Substantia nigra (tissue), 51 donors: ENCODE measurements at places on chromosomes 2 and 18.

DNA sequence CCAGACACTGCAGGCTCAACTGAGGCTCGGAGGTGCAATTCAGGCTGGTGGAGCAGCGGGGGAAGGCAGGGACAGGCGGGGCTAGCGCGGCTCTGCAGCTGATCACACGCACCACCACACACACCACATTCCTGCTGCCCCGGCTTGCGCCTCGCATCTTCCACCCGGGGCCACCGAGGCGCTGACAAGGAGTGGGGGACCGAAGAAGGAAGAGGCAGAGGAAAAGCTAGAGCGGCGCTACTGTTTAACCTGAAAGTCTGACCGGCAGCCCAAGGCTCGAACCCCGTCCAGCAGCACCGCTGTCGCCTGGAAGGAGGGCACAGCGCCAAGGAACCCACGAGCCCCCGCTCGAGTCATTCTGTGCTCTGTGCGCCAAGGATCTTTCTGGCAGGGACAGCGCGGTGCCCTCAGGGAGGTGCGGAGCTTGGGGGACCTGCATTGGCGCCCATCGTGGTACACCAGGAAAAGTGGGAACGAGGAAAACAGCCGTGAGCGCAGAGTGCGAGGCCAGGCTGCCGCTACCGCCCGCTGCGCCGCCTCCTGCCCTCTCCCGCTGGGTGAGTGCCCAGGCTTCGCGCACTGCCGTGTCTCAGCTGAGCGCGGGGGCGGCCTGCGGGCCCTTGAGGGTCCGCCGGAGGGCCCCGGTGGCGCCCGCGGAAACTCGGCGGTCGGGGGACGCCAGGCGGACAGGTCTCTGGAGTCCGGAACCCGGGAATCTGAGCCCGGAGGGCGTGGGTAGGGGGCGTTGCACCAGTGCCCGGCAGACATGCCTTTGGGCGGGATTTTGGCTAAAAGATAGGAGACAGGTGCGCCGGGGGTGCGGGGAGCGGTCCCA, 860 bp upstream of the KCNJ3 start:
- DNase-seq: no peak

DNA sequence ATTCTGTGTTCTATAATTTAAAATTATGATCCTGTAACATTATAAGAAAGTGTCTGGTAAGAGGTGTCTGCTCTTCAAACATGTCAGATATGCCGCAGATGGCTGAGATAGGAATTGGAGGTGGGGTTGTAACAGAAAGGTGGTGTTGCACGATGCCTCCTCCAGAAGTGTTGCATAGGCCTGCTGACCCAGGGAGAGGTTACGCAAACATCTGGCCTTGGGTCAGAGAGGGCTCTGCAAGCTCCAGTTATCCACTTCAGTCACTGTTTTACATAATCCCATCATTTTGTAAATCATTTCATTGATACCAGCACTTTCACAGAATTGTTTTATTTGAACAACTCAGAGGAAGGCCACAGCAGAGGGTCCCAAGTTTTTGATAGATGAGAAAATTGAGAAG, 256.5 kb downstream of the OSR1 start:
- DNase-seq: no peak

- DNase-seq: no peak
These were observed 722 bp downstream of the MAP4K4 start for GRCh38 chr2:101698014-101698843.

- DNase-seq: no peak
These were observed 72.7 kb downstream of the NXPH2 start for GRCh38 chr2:138707392-138708074.

- DNase-seq: no peak
These were observed 776 bp downstream of the EMILIN2 start for GRCh38 chr18:2847317-2848246.

DNA sequence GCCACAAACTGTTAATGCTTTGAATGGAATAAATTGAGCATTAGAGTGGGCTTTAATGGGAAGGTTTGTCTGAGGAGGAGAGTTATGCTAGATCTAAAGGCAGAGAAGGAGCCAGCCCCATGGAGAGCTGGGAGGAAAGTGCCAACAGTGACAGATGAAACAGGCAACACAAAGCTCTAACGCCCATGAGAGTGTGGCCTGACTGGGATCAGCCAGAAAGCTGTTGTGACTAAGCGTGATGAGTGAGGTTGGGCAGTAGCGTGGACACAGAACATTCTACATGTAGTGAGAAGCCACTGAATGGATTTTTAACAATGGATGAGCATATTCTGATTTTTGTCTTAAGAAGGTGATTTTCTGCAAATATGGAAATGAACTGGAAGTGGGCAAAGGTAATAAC, 185.3 kb upstream of the SIX2 start:
- no peak for DNase-seq

DNA sequence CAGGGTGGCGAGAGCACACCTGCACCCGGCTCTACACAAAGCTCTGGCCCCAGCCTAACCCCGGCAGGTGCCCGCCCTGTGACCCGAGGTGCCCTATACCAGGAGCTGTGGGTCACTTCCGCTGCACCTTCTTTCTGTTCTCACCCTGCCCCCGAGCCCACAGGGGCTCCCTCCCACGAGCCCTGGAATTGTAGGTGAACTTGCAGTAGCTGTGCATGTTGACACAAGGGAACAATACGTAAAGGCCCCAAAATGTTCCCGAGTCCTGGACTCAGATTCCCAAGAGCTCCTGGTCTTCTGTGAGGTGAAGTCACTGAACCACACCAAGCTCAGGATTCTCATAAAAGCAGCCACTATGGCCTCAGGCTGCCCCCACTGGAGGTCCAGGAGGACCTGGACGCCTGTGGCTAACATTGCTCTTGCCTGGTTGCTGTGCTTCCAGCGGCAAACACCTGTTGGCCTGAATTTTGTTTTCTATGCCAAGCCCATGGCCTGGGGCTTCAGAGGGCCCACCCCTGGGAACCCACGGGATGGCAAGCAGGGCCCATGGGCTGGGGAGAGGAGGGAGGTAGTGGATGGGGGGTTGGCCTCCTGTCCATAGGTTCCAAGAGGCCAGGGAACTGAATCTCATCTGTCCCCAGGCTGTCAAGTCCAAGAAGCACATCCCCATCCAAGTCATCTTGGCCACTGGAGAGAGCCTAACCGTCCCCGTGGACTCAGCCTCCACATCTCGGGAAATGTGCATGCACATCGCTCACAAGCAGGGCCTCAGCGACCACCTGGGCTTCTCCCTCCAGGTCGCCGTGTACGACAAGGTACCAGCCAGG, 23.2 kb upstream of the GPR17 start:
- DNase-seq: no peak

DNA sequence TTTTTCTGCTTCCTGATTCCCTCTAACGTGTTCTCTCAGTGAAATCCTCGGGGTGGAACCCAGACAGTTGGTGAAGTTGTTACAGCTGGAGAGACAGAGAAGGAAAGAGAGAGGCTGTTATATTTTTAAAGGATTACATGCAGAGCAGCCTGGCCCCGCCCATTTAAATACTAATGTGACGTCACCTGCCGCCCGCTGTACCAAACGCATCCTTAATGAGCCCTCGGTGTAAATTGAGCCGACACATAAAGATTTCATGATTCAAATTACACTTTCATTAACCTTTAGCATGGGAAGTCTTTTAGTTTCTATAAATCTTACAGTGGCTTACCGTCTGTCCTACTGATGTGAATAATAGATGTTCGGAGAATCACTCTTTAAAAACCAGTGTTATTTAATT, 164.0 kb upstream of the SIX3 start:
- no peak for DNase-seq

- no peak for DNase-seq
These were observed 121.2 kb upstream of the CXCR4 start for GRCh38 chr2:136239079-136239685.

GRCh38 chr2:171348056-171348455, 85.7 kb downstream of the METTL8 start:
- DNase-seq: no peak

DNA sequence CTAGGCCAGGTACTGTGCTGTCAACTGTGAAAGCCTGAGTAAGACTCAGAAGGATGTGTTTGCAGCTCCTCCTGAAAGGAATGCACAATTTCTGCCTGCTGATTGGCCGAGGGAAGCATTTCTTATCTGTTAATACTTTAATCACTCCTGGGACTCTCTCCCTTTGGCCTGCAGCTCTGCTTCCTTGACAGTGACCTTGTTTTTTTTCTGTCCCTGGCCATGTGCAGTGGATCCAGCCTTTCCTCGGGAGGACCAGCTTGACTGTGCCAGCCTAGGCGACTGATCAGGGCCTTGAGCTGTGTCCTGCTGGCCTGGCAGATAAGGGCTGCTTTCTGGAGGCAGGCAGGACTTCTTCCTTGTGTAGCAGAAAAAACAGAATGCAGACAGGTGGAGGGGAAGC, 10.0 kb downstream of the RNF144A start:
- DNase-seq: no peak

GRCh38 chr2:149360106-149360505, 29.7 kb downstream of the LYPD6 start:
- no peak for DNase-seq

GRCh38 chr2:38016219-38016618, 59.7 kb downstream of the CYP1B1 start:
- no peak for DNase-seq

DNA sequence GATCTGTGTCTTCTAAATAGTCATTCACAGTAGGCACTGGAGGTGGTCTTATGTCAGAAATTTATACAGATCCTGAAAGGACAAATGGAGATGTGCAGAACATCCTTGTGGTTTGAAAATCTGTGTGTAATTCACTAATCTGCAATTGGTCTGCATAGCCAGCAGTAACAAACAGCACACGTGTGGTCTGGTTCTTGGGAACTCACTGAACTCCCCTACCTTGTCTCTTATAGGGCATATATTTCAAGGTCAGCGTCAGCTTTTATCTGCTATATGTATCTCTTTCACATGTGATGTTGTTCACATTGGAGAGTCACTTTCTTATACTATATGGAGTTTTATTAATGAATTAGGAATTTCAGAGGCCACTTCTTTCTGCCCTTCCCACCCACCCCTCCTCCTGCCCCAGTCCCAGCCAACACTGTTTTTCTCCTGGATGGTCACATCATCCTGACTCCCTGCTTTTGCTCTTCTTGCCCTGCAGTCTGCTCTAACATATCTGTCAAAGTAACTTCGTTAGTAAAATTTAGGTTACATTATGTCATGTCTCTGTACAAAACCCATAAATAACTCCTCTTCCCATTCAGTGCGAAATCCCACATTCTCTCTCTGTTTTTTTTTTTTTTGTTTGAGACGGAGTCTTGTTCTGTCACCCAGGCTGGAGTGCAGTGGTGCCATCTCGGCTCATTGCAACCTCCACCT, 35.4 kb upstream of the CABYR start:
- DNase-seq: no peak

DNA sequence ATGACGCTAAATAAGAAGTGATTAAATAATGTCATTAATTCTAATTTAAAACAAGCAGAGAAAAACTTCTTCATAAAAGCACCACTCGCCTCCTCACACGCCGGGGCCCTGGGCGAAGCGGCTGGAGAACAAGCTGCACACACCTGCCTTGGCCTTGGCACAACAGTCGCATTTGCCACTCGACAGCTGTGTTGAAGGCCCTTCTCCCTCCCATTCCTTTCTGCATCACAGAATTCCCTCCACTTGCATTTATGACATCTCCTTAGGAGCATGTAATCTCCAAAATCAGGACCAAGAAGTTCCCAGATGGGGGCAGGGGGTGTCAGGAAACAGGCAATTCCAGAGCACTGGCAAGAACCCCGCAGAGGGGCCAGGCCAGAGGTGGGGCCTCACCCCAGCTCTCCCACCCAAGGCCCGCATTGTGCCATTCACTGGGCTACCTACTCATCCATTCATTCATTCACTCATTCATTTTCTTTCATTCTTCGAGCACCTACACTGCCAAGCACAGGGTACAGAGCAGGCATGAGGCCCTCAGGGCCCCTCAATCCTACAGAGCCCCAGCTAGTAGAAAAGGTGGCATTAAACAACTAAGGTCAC, 6.4 kb downstream of the HDAC4 start:
- DNase-seq: no peak

DNA sequence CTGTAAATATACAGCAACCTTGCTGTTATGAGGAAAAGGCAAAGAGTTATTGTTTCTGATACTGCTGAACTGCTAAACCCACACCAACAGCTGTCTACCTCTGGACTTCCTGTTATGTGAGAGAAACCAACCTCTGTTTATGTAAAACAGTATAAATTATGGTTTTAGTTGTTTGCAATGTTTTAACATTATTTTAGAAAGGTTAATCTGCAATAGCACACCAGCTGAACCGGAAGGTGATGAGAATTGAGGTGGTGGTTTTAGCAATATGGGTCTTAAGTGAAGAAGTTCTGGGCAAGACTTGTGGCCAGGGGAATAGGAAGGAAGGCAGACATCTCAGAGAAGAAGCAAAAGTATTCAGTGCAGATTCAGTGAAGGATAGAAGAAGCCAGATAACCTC, 237.8 kb downstream of the PLCL1 start:
- no peak for DNase-seq
